ENCODE measurements at places on chromosomes 5 and 9. TPM values are rescaled to one million over a fixed set of nuclear protein-coding genes. Genes with fewer than 3 reads are reported as not detected.
A peak's percentile ranks its signal among the peaks of the same experiment; 100 is the strongest.

DNA sequence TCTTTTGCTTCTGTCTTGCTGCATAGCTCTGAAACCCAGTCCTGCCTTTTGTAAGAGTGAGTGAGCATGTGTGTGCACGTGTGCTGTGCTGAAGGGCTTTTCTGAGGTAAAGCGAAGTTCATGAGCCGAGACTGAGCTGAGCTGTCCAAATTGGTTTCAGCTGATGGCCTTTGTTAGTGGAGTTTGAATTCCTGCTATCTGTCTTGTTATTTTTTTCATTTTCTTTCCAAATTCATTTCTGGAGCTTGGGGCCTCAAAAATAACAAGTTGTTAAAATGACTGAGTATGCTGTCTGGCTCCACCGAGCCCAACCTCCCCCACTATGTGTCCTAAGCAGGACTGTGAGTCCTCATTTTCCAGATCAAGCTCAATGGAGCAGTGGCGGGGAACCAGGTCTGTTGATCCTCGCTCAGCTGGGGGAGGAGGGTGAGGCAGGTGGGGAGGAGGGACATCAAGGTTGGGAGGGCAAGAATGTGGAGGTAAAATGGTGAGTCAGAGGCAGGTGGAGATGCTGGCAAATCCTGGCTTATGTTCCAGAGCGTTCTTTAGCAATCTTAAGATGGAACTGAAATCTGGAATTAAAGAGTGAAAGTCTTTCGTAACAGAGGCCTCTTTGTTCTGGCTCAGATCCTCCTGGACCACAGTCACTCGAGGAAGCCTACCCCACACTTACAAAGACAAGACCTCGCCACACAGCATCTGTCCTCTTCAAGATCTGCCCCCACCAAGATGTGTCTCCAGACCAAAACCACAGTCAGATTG lies 63.9 kb downstream of the SREK1 start:
- no peak overlapping the region for H3K4me3 ChIP-seq
- DNase-seq = no peak
- no peaks in the 10 kb centered on the region for H3K36me3 ChIP-seq
- peaks cover 7% of the 10 kb centered on the region for H3K4me1 ChIP-seq
- no peaks in the 10 kb centered on the region for H3K27me3 ChIP-seq

Gene CEP72
- total RNA-seq = 6.0 TPM

DNA sequence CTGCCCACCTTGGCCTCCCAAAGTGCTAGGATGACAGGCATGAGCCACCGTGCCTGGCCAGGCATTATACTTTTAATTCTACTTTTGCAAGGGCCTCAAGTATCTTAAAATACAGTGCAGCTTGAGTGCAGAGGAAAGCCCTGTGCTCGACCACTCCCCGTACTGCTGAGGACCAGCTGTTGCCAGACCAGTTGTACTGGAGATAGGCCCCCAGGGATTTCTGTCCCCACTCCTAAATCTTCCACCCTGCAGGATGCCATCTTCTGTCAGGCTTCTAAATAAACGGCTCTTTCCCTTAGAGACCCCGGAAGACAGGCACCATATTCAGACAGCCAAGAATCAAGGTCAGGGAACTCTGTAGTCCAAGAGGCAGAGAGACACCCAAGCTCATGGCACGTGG lies 16.6 kb upstream of the PSMD5 start:
- no peak overlapping the region for H3K4me3 ChIP-seq
- H3K27ac ChIP-seq = no peak overlapping the region
- H3K27me3 ChIP-seq = no peaks in the 10 kb centered on the region
- H3K36me3 ChIP-seq = peaks cover 84% of the 10 kb centered on the region
- no peak for DNase-seq

DNA sequence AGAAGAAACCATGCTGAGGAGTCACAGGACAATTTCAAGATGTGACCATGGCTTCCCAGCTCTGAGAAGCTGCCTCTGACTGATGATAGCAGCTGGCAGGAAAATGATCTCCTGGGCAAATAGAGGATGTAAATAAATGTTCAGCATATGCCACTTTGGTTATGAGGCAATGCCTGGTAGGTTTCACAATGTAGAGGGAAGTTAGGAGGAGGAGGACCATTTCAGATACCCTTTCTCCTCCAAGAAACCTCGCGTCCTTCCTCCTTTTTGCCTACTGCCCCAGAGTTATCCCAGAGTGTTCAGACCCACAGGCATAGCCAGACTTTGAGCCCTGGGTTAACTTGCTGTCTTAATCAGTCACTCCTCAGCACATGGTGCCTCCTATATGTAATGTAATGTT lies 541.6 kb upstream of the DAP start:
- DNase-seq = no peak
- no peaks in the 10 kb centered on the region for H3K4me1 ChIP-seq
- no peaks in the 10 kb centered on the region for H3K27me3 ChIP-seq
- no peak overlapping the region for H3K4me3 ChIP-seq

- DNase-seq = no peak
- H3K27me3 ChIP-seq = no peaks in the 10 kb centered on the region
- H3K4me3 ChIP-seq = no peak overlapping the region
- H3K27ac ChIP-seq = no peak overlapping the region
Measured at GRCh38 chr9:83451308-83451707, 86.9 kb downstream of the FRMD3 start.

DNA sequence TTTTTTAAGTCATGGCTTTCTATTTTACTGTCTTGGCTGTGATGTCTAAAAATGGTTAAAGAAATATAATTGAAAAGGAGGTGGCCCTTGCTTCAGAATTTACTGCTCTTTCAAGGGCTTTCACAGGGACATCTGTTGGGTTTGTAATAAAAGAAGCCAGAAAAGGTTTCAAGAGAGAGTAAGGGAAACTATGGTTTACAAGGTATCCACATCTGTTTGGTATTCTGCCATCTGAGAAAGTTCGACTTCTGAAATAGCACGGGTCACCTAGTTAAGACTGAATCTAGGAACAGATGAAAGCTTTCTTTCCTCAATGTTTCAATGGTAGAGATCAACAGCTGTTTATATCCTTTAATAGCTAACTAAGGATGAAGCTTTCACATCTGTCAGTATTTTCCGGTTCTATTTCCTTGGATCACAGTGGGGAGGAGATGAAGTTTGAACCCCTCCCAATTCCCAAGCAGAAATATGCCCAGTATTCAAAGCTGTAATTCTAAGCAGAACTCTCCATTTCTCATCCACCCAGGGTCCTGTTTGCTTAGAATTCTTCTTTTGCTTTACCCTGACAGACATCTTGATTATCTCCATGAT lies 72.8 kb upstream of the IFNK start:
- H3K4me1 ChIP-seq = no peaks in the 10 kb centered on the region
- H3K27me3 ChIP-seq = no peaks in the 10 kb centered on the region
- no peak for DNase-seq
- no peak overlapping the region for H3K4me3 ChIP-seq

GRCh38 chr5:159877894-159878448 lies 38.3 kb upstream of the ADRA1B start:
- no peak overlapping the region for H3K4me3 ChIP-seq
- no peak overlapping the region for H3K27ac ChIP-seq
- no peaks in the 10 kb centered on the region for H3K27me3 ChIP-seq
- no peaks in the 10 kb centered on the region for H3K4me1 ChIP-seq
- no peaks in the 10 kb centered on the region for H3K36me3 ChIP-seq

GRCh38 chr9:3676766-3677165 lies 151.0 kb upstream of the RFX3 start:
- no peaks in the 10 kb centered on the region for H3K27me3 ChIP-seq
- no peak overlapping the region for H3K4me3 ChIP-seq
- DNase-seq = no peak
- H3K27ac ChIP-seq = no peak overlapping the region
- H3K4me1 ChIP-seq = no peaks in the 10 kb centered on the region

DNA sequence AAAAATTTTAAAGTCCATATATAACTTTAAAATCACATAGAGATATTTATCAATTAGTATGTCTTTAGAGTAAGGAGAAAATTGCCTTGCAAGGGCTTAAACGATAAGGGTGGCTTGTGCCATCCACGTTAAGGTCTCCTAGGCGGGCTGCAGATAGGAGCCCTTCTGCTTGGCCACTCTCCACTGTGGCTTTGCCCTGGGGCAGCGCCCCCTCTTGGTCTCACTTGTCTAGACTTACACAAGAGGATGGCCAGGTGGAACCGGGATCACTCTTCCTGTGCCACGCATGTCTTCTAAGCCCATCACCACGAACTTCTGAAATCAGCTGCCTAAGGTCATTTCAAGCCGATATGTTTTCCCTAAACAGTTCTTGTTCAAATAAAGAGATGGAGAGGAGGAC lies 2.9 kb downstream of the FPGS start:
- H3K27me3 ChIP-seq = no peaks in the 10 kb centered on the region
- no peak for DNase-seq
- no peak overlapping the region for H3K27ac ChIP-seq

- H3K27ac ChIP-seq = peak overlapping the region; percentile 53
- no peaks in the 10 kb centered on the region for H3K36me3 ChIP-seq
- peaks cover 3% of the 10 kb centered on the region for H3K27me3 ChIP-seq
- no peak overlapping the region for H3K4me3 ChIP-seq
Measured at GRCh38 chr9:136965771-136966484, 11.4 kb upstream of the PTGDS start.

- H3K4me3 ChIP-seq = peak overlapping the region; percentile 77
- DNase-seq = no peak
- H3K27ac ChIP-seq = peak overlapping the region; percentile 100
- H3K27me3 ChIP-seq = no peaks in the 10 kb centered on the region
- H3K36me3 ChIP-seq = peaks cover 15% of the 10 kb centered on the region
- peaks cover 25% of the 10 kb centered on the region for H3K4me1 ChIP-seq
Measured at GRCh38 chr5:143402553-143403333, 743 bp downstream of the NR3C1 start.

- H3K4me3 ChIP-seq = no peak overlapping the region
- no peaks in the 10 kb centered on the region for H3K27me3 ChIP-seq
- H3K36me3 ChIP-seq = no peaks in the 10 kb centered on the region
- no peak overlapping the region for H3K27ac ChIP-seq
- DNase-seq = no peak
- H3K4me1 ChIP-seq = no peaks in the 10 kb centered on the region
Measured at GRCh38 chr5:155106221-155106620, 92.7 kb downstream of the KIF4B start.

GRCh38 chr9:5735072-5735471 lies 97.8 kb downstream of the ERMP1 start:
- no peaks in the 10 kb centered on the region for H3K27me3 ChIP-seq
- no peaks in the 10 kb centered on the region for H3K4me1 ChIP-seq
- no peak overlapping the region for H3K4me3 ChIP-seq
- H3K36me3 ChIP-seq = peaks cover 20% of the 10 kb centered on the region
- DNase-seq = no peak
- H3K27ac ChIP-seq = no peak overlapping the region

- no peaks in the 10 kb centered on the region for H3K27me3 ChIP-seq
- no peak overlapping the region for H3K4me3 ChIP-seq
- no peak for DNase-seq
- no peaks in the 10 kb centered on the region for H3K36me3 ChIP-seq
- H3K27ac ChIP-seq = no peak overlapping the region
Measured at GRCh38 chr9:134515026-134515821, 126.4 kb upstream of the COL5A1 start.

DNA sequence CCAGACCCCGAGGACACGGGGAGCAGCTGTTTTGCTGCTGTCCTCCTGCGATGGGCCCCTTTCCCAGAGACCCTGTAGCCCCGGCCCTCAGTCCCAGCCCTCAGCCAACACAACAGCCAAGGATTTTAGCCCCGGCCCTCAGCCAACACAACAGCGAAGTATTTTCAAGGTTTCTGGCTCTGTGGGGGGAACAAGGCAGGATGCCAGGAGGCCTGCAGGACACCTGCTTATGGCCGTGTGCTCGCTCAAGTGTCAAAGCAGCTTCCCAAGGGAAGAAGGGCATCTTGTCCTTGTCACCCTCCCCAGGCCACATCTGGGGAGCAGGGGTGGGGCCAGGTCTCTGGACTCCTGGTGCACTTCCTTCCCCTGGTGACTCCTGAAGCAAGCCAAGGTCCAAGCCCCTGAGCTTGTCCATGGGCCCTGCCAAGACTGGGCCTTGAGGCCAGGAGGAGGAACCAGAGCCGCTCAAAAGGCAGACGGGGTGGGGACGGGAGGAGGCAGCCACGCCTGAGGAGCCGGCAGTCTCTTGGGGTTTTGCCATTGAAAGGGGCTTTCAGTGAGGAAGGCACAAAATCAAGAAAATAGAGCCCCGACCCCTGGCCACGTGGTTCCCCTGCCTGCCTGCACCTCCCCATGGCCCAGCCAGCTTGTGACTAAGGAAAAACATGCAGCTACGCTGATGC lies 10.8 kb downstream of the KCNT1 start:
- H3K36me3 ChIP-seq = no peaks in the 10 kb centered on the region
- no peak overlapping the region for H3K27ac ChIP-seq
- no peak for DNase-seq
- H3K4me1 ChIP-seq = no peaks in the 10 kb centered on the region

- H3K27ac ChIP-seq = no peak overlapping the region
- H3K27me3 ChIP-seq = no peaks in the 10 kb centered on the region
- H3K4me3 ChIP-seq = no peak overlapping the region
- H3K4me1 ChIP-seq = no peaks in the 10 kb centered on the region
- DNase-seq = no peak
- no peaks in the 10 kb centered on the region for H3K36me3 ChIP-seq
Measured at GRCh38 chr5:176171171-176171760, 67.0 kb upstream of the SIMC1 start.

DNA sequence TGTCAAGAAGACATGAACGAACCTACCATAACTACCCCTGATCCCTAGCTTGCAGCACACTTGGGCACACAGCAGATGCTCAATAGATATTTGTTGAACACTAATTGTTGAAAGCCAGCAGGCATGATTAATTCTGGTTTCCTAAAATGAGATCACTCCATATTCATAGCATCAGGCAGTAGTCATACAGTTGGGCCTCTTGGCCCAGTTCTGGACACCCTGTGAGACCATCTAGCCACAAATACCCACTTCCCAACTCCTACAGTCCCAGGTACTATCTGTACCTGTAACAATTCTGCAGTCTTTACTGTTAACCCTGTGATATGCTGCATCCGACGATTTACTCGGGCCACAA lies 24.2 kb downstream of the P4HA2 start:
- H3K36me3 ChIP-seq = no peaks in the 10 kb centered on the region
- H3K4me3 ChIP-seq = no peak overlapping the region
- H3K27ac ChIP-seq = no peak overlapping the region
- DNase-seq = no peak

DNA sequence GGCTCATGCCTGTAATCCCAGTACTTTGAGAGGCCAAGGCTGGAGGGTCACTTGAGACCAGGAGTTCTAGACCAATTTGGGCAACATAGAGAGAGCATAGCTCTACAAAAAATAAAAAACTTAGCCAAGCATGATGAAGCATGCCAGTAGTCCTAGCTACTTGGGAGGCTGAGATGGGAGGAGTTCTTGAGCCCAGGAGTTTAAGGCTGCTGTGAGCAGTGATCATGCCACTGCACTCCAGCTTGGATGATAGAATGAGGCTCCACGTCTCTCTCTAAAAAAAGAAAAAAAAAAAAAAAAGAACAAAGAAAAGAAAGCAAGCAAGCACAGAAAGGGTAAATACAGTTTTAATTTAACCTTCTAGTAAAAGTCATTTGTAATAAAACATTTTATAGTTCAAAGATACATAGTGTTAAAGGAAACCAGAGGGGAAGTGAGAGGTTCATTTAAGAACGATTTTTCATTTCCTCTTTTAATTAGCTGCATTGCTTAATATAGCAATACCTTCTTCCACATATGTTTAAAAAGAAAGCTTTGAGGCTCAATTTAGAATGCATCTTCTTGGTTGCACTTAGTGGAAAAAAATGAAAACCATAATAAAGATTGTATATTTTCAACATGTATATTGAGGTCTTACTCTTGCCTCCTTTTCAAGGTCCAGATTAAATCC lies 14.9 kb downstream of the GAPT start:
- no peak overlapping the region for H3K4me3 ChIP-seq
- no peaks in the 10 kb centered on the region for H3K27me3 ChIP-seq
- no peak for DNase-seq
- H3K27ac ChIP-seq = no peak overlapping the region
- no peaks in the 10 kb centered on the region for H3K4me1 ChIP-seq
- no peaks in the 10 kb centered on the region for H3K36me3 ChIP-seq

GRCh38 chr5:124806373-124807077 lies 60.1 kb upstream of the ZNF608 start:
- H3K36me3 ChIP-seq = no peaks in the 10 kb centered on the region
- no peaks in the 10 kb centered on the region for H3K4me1 ChIP-seq
- H3K4me3 ChIP-seq = no peak overlapping the region
- no peak overlapping the region for H3K27ac ChIP-seq
- DNase-seq = no peak

Data from thymus (tissue), 14 donors.